Fibroblast of lung (primary cell): ENCODE measurements at places on chromosomes 4 and X. TPM values are rescaled to one million over a fixed set of nuclear protein-coding genes. Genes with fewer than 3 reads are reported as not detected.

VCX gene
- not detected in 2 replicates for total RNA-seq

IL2RG gene
- total RNA-seq: not detected in 2 replicates

CPE gene
- total RNA-seq: 51.7 and 63.2 TPM in 2 replicates

POF1B gene
- not detected in 2 replicates for total RNA-seq

CHIC2 gene
- 48.8 and 52.0 TPM in 2 replicates for total RNA-seq

VGLL1 gene
- not detected in 2 replicates for total RNA-seq

ZRSR2 gene
- 3.1 and 6.6 TPM in 2 replicates for total RNA-seq

TMEM165 gene
- 98.9 and 108 TPM in 2 replicates for total RNA-seq

CHIC1 gene
- total RNA-seq: 7.2 and 9.1 TPM in 2 replicates

FANCB gene
- total RNA-seq: 6.4 and 7.3 TPM in 2 replicates

LRAT gene
- under 0.01 TPM in 2 replicates for total RNA-seq

NR3C2 gene
- 4.4 and 7.4 TPM in 2 replicates for total RNA-seq

ING2 gene
- 5.4 and 7.9 TPM in 2 replicates for total RNA-seq

ALAS2 gene
- total RNA-seq: not detected in 2 replicates

MAGT1 gene
- total RNA-seq: 156 and 211 TPM in 2 replicates

TNMD gene
- not detected in 2 replicates for total RNA-seq

PF4V1 gene
- not detected in 2 replicates for total RNA-seq

GPAT3 gene
- total RNA-seq: 2.1 and 4.1 TPM in 2 replicates

ATP1B4 gene
- total RNA-seq: not detected in 2 replicates

PNMA6E gene
- total RNA-seq: not detected in 2 replicates

FGFBP2 gene
- total RNA-seq: not detected in 2 replicates

ANOS1 gene
- under 0.01 TPM in 2 replicates for total RNA-seq

SRD5A3 gene
- total RNA-seq: 4.6 and 5.0 TPM in 2 replicates

REELD1 gene
- not detected in 2 replicates for total RNA-seq

MAGEB10 gene
- total RNA-seq: not detected in 2 replicates

CHRNA9 gene
- total RNA-seq: not detected in 2 replicates

TMPRSS11B gene
- not detected in 2 replicates for total RNA-seq

GLUD2 gene
- total RNA-seq: 1.3 and 1.8 TPM in 2 replicates

ACE2 gene
- not detected in 2 replicates for total RNA-seq

NBDY gene
- 5.4 and 5.8 TPM in 2 replicates for total RNA-seq
